Uterine smooth muscle cell (primary cell): ENCODE measurements at places on chromosomes 11 and 22. TPM values are rescaled to one million over a fixed set of nuclear protein-coding genes. Genes with fewer than 3 reads are reported as not detected.

OR52A1 gene
- total RNA-seq: not detected in 2 replicates

TMPRSS5 gene
- total RNA-seq: under 0.01 and 0.50 TPM in 2 replicates

KCNJ4 gene
- not detected in 2 replicates for total RNA-seq

TMA7B gene
- not detected in 2 replicates for total RNA-seq

FOSL1 gene
- 21.4 and 63.9 TPM in 2 replicates for total RNA-seq

ACCS gene
- 8.3 and 11.1 TPM in 2 replicates for total RNA-seq

MISFA gene
- 1.3 and 1.5 TPM in 2 replicates for total RNA-seq

PRG3 gene
- not detected in 2 replicates for total RNA-seq

RAB39A gene
- total RNA-seq: not detected in 2 replicates

ARHGAP42 gene
- 6.3 and 11.5 TPM in 2 replicates for total RNA-seq

PDE3B gene
- 2.4 and 2.7 TPM in 2 replicates for total RNA-seq

RIC3 gene
- under 0.01 and 0.11 TPM in 2 replicates for total RNA-seq

C11orf16 gene
- total RNA-seq: not detected in 2 replicates

OTOG gene
- not detected in 2 replicates for total RNA-seq

RIN1 gene
- 32.5 and 58.7 TPM in 2 replicates for total RNA-seq

CCDC83 gene
- not detected in 2 replicates for total RNA-seq

TTC28 gene
- 21.8 and 31.4 TPM in 2 replicates for total RNA-seq

SCGB1D2 gene
- total RNA-seq: not detected in 2 replicates

OR51B4 gene
- 0.11 TPM in 1 of 2 replicates, not detected in the other for total RNA-seq

CCDC15 gene
- 2.4 and 6.4 TPM in 2 replicates for total RNA-seq

RBM4B gene
- total RNA-seq: 21.4 and 22.9 TPM in 2 replicates

TIGD3 gene
- total RNA-seq: 0.11 and 0.37 TPM in 2 replicates

PKNOX2 gene
- 0.22 and 0.37 TPM in 2 replicates for total RNA-seq

PNPLA3 gene
- total RNA-seq: 1.3 and 3.5 TPM in 2 replicates

CLTCL1 gene
- total RNA-seq: 9.5 and 12.2 TPM in 2 replicates

HTR3B gene
- not detected in 2 replicates for total RNA-seq

ACTN3 gene
- under 0.01 TPM in 1 of 2 replicates, not detected in the other for total RNA-seq

ABCG4 gene
- under 0.01 and 0.12 TPM in 2 replicates for total RNA-seq

UBQLNL gene
- total RNA-seq: not detected in 2 replicates

PAX6 gene
- not detected in 2 replicates for total RNA-seq

MS4A3 gene
- not detected in 2 replicates for total RNA-seq

CHKB gene
- total RNA-seq: 19.5 and 27.2 TPM in 2 replicates

TREH gene
- total RNA-seq: under 0.01 TPM in 1 of 2 replicates, not detected in the other

TIMP3 gene
- total RNA-seq: 31.6 and 38.2 TPM in 2 replicates

CNGA4 gene
- under 0.01 TPM in 1 of 2 replicates, not detected in the other for total RNA-seq

CARNS1 gene
- under 0.01 and 0.12 TPM in 2 replicates for total RNA-seq

OLFML1 gene
- 4.2 and 10.5 TPM in 2 replicates for total RNA-seq

ABTB2 gene
- 2.8 and 5.7 TPM in 2 replicates for total RNA-seq

CASP12 gene
- not detected in 2 replicates for total RNA-seq

OR5T2 gene
- not detected in 2 replicates for total RNA-seq

MUC5AC gene
- total RNA-seq: under 0.01 TPM in 1 of 2 replicates, not detected in the other

SCN2B gene
- under 0.01 TPM in 1 of 2 replicates, not detected in the other for total RNA-seq

HOATZ gene
- under 0.01 TPM in 1 of 2 replicates, not detected in the other for total RNA-seq

GRAP2 gene
- not detected in 2 replicates for total RNA-seq

PANX3 gene
- total RNA-seq: not detected in 2 replicates

KIRREL3 gene
- total RNA-seq: 2.6 and 2.9 TPM in 2 replicates

CNTF gene
- 1.4 and 3.3 TPM in 2 replicates for total RNA-seq

TMEM218 gene
- total RNA-seq: 26.0 and 32.5 TPM in 2 replicates

PRCP gene
- total RNA-seq: 31.7 and 50.4 TPM in 2 replicates

DTX4 gene
- 0.22 and 0.25 TPM in 2 replicates for total RNA-seq

MCAM gene
- 20.5 and 27.0 TPM in 2 replicates for total RNA-seq

C11orf97 gene
- not detected in 2 replicates for total RNA-seq

USH1C gene
- not detected in 2 replicates for total RNA-seq

BIRC2 gene
- 58.3 and 64.2 TPM in 2 replicates for total RNA-seq

SH3BP1 gene
- 9.6 and 11.7 TPM in 2 replicates for total RNA-seq

C22orf31 gene
- total RNA-seq: not detected in 2 replicates
